ENCODE measurements at places on chromosomes 2 and 18.

- no peak for DNase-seq
These were observed 396.8 kb upstream of the NETO1 start for GRCh38 chr18:73264562-73264921.

GRCh38 chr2:144943986-144944385 lies 424.1 kb upstream of the ZEB2 start:
- no peak for DNase-seq

- DNase-seq = no peak
These were observed 317.2 kb downstream of the DCC start for GRCh38 chr18:52657043-52657805.

DNA sequence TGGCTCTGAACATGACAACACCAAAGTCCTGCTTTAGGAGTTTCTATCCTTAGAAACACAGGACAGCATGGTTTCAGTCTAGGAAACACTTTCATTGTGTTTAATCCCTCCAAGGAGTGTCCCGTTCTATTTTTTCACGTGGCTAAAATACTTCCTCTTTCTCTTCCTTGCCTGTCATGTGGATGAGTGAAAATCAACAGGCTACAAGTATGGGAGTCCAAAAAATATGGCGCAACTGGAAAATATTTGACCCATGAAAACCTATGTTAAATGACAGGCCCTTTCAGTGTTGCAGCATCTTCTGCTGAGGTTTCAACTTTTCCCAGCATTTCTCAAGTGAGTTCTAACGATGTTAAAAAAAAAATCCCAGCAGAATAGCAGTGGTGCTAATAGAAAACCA lies 146.3 kb downstream of the LAMA3 start:
- DNase-seq = no peak

GRCh38 chr2:40184551-40184950 lies 267.3 kb downstream of the SLC8A1 start:
- DNase-seq = no peak

DNA sequence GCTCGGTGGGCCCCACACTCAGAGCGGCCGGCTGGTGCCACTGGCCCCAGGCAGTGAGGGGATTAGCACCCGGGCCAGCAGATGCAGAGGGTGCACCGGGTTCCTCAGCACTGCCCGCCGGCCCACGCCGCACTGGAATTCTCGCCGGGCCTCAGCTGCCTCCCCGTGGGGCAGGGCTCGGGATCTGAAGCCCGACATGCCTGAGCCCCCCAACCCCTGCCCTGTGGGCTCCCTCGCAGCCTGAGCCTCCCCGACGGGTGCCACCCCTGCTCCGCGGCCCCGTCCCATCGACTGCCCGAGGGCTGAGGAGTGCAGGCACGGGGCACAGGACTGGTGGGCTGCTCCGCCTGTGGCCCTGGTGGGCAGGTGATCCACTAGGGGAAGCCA lies 37.6 kb upstream of the TWSG1 start:
- no peak for DNase-seq

- DNase-seq = no peak
These were observed 8.2 kb downstream of the CAPN10 start for GRCh38 chr2:240594511-240595380.

- DNase-seq = no peak
These were observed 1.2 kb downstream of the RAB12 start for GRCh38 chr18:8610459-8610851.

DNA sequence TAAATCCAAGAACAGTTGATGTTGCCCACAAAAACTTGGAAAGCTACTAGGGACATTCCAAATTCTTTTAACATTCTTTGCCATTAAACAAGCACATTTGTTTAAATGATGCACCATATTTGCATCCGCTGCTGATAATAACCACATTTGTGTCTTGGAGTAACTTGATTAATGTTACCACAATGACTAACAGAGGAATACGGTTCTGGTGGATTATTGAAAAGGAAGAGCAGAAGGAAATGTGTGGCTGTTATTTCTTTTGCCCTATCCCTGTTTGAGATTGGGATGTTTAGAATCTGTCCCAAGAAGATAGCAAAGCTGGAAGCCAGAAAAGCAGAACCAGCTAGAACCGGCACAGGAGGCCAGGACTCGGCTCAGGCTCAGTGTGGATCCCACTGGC lies 39.2 kb upstream of the RASGRP3 start:
- DNase-seq = no peak

GRCh38 chr2:43230951-43231827 lies 4.8 kb upstream of the ZFP36L2 start:
- DNase-seq = no peak

GRCh38 chr2:128219891-128220290 lies 98.8 kb downstream of the HS6ST1 start:
- no peak for DNase-seq

GRCh38 chr2:176768185-176768584 lies 444.4 kb upstream of the HNRNPA3 start:
- DNase-seq = no peak

DNA sequence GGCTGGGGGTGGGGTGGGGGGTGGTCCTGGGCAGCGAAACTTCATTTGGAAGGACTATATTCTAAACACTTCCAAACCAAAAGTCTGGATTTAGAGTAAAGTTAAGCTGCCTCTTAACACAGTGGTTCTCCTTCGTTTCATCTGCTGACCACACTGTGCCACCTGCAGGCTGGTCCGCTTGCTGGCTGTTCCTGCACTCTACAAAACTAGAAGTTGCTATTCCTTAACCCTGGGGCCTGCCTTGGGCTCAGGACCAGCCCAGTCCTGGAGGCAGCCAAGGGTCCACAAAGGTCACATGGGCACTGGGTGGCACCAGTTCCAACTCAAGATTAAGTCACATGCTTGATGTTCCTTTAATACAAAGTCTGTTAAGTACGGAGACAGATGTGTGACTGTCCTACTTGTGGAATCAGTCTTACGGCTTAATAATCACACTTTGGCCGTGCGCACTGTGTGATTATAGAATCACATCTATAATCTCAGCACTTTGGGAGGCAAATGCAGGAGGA lies 195.4 kb downstream of the FAM210A start:
- no peak for DNase-seq

- no peak for DNase-seq
These were observed 220.7 kb upstream of the MC4R start for GRCh38 chr18:60593249-60593648.

- DNase-seq = no peak
These were observed 20.1 kb downstream of the PAX8 start for GRCh38 chr2:113258471-113259147.

DNA sequence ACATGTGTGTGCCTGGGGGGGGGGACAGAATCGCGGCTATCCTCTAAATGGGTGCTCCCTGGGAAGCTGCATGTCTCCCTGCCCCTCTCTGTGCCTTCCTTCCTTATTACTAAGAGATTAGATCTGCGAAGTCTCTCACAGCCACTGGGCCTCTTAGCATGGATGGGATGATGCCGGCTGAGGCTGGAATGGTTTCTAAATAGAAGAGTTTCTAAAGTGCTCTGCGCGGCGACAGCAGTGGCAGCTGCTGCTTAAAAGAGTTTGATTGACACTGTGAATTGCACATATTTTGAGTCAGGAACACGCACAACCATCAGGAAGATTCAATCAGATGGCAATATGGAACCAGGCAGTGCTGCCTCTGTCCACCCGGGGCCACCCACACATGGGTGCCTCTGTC lies 163.8 kb downstream of the CLIP4 start:
- DNase-seq = no peak

GRCh38 chr18:41829647-41830516 lies 125.2 kb upstream of the PIK3C3 start:
- DNase-seq = no peak

GRCh38 chr2:144183727-144184126 lies 336.2 kb downstream of the ZEB2 start:
- DNase-seq = peak; percentile 66

GRCh38 chr2:206555721-206556120 lies 86.6 kb upstream of the FAM237A start:
- DNase-seq = no peak

DNA sequence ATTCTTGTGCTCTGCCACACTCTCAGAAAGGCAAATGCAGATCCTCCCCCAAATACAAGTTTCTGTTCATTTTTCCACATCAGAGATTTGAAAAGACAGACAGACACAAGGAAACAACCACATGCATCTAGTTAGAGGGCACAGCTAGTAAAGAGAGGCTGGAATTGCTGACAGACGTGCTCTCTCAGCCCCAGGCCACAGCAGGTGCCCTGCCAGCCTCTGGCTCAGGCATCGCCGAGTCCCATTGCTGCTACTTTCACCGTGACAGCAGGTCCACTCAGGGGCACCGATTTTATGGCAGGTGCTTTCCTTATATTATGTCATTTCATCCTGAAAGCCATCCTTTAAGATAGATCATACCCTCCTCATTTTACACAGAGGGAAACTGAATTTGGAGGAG lies 507.5 kb downstream of the EIPR1 start:
- no peak for DNase-seq

DNA sequence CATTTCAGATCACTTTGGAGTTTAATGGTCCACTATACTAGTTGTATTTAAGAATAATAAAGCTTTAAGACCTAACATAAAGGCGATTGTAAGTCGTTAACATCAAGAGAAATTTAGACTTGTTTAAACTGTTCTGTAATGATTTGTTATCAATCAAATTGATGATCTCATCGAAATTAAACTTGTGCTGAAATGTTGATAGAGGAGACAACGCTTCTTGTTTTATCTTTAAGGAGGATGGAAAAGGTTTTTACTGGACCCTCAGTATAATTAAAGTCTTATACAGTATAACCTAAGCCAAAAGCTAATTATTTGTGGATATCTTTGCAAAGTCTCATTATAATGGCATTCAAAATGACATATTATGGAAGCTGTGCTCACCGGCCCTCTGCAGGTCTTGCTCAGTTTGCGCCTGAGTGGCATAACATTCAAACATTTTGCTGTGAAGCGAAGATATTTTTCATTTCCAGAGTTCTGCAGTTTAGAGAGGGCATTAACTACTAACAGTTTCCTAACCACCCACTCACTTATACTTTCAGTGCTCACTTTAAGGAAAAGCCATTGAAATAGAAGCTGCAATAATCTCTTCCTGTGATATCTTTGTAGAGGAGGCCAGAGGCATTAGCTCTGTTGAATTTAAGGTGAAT lies 1.4 kb upstream of the SERTAD2 start:
- DNase-seq = peak; percentile 32

GRCh38 chr18:49563130-49563540 lies 1.3 kb downstream of the LIPG start:
- DNase-seq = no peak
